Suppressor macrophage treated with lipopolysaccharide for 4 hours (primary cell): ENCODE measurements at places on chromosomes 2 and 18.

GRCh38 chr18:46764586-46764985 is 7.7 kb upstream of the ST8SIA5 start:
- no peak for DNase-seq

- DNase-seq, result peak; percentile 2
Measured at GRCh38 chr2:48750128-48750739, 5.3 kb downstream of the LHCGR start.

- DNase-seq, result peak; percentile 65
Measured at GRCh38 chr2:58137221-58137620, 90.6 kb downstream of the VRK2 start.

- DNase-seq, result no peak
Measured at GRCh38 chr18:48795696-48796095, 155.1 kb downstream of the SMAD7 start.

GRCh38 chr2:158495175-158495574 is 38.4 kb downstream of the PKP4 start:
- no peak for DNase-seq

- DNase-seq, result no peak
Measured at GRCh38 chr2:3580449-3580848, 5.4 kb downstream of the RPS7 start.

GRCh38 chr2:235419996-235420395 is 73.8 kb upstream of the AGAP1 start:
- no peak for DNase-seq

GRCh38 chr18:43563780-43564179 is 286.5 kb upstream of the SYT4 start:
- no peak for DNase-seq

DNA sequence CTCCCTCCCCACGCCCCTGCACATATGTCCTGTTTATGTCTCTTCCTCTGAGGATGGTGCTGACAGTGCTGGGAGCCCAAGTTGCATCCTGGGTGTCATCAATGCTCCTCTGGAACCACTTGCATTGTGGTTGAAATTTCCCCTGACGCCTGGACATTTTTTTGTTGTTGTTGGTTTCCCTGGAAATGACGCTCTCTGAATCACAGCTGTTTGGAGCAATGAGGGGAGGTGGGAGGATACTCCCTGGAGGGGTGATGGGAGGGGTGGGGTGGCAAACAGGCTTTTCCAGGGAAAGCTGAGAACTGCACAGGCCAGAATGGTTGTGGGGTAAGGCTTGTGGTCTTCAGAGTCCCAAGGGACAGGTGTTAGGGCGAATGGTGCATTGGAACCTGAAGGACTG is 29.6 kb downstream of the CELF4 start:
- DNase-seq, result no peak

GRCh38 chr18:24809173-24809950 is 348.9 kb downstream of the HRH4 start:
- no peak for DNase-seq
